ENCODE measurements at places on chromosomes 16 and 17. TPM values are rescaled to one million over a fixed set of nuclear protein-coding genes. Genes with fewer than 3 reads are reported as not detected.

- DNase-seq = no peak
Observed at GRCh38 chr16:85238233-85238647, 126.0 kb upstream of the CIBAR2 start.

DNA sequence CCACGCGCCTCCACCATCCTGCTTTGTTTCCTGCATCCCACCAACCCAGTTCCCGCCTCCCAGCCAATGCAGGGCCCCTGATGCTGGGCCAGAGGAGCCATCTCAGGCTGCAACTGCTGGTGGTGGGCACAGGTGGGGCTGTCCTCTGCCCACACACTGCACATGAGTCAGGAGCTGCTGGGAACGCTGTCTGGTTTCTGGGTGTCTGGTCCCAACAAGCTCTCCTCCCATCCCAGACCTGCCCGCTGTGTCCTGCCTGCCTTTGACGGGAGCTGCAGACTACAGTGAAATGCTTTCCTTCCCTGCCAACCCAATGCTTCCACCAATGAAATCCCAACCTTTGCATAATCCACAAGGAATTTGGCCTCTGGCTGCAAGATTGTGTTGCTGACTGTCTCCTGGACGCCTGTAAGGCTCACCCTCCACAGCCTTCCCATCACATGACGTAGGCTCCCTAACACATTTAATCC lies 98.9 kb downstream of the N4BP1 start:
- peak; percentile 100 for DNase-seq

DNA sequence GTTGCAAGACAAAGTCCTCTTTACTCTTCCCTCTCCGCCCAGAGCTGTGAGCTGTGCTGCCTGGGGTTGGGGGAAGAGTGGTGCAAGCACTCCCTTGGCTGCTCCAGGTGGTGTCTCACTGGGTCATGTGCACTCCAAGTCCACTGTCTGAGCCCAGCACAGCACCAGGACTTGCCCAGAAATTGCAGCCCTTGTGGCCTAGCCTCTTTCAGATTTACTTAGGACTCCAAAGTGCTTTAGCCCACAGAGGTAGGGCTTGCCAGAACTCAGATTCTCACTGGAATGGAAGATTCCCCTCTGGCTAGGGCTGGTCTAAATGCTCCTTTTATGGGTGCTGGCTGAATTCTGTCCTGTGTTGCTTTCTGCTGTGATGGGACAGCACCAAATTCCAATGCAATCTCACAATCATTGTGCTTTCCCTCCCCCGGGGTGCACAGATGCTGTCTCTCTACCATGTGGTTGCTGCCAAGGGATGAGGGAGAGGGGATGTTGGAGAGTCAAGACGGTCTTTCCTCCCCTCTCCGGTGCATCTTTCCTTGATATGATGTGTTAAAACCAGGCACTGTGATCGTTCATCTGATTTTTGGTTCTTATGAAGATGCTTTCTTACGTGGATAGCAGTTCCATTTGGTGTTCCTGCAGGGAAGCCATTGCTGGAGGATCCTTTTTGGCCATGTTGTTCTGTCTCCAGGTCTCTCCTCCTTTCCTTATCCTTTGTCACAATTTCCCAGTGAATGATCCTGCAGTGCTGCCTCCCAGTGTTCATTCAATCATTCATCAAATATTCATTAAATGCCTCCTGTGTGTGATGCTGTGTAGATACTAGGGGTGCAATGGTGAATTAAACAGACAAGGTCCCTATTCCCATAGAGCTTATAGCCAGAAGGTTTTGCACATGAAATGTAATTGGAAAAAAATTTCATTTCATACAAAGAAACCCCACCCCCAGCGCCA lies 216.3 kb downstream of the SPECC1 start:
- DNase-seq = no peak

Gene C17orf100
- total RNA-seq = 0.13 TPM

DNA sequence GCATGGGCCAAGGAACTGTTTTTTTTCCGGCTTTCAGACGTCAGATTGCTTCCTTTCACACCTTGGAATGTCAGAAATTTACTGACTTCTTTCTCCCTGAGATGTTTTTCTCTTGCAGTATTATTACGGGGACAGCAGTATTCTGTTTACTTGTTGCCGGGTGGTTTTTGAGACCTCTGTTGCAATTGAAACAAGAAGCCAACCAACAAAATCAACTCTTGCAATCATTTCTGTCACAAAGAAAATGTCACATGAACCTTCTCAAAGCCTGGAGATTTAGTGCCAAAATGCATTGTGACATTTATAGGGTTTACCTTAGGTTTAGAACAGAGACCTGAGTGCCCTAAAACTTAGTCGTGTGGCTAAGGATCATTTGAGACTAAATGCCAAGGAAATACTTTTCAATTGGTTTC lies 174.3 kb downstream of the MAP2K6 start:
- DNase-seq = no peak

Gene SPG7
- total RNA-seq = 63.1 TPM

DNA sequence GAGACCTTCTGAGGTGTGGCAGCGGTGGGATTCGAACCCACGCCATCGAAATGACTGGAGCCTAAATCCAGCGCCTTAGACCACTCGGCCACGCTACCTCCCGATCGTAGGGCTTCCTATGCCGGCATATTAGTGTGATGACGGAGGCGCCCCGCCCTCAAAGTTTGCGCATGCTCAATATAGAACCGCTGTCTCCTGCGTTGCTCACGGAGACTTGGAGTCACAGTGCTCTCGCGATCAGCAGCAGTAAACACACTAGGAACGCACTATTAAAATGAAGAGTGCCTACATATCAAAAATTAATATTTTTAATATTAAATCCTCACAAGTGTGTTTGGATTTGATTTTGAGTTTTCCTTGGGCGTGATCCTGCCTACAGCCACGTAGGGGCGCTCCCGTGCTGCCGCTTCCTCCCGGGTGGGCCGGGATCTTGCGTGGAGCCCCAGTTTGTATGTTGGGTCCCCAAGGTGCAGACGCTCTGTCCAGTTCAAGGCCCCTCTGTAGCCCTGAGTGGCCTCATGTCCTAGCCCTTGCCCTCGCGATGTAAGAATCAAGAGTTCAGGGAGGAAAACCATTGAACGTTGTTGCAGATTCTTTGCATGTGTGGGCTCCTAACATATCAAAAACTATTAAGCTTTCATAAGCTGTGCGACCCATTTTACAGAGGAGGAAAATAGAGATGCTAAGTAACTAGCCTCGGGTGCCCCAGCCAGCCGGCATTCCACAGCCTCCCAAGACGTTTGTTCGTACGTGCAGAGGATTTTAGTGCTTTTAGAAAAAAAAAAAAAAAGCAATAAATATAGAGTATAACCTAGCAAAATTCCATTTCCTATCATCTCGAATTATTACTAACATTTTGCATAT lies 10.2 kb upstream of the EEF2K start:
- peak; percentile 81 for DNase-seq

GRCh38 chr16:49776085-49776595 lies 79.8 kb downstream of the ZNF423 start:
- no peak for DNase-seq

DNA sequence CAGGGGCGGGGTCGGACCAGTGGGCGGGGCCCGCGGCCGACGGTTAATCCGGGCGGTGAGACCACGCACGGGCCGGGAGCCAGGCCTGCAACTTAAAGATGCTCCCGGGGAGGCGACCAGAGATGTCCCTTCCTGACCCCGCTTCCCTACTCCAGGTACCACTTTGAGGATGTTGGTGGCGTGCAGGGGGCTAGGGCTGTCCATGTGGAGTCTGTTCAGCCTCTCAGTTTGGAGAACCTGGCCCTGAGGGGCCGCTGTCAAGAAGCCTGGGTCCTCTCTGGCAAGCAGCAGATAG lies 580 bp downstream of the RANGRF start:
- DNase-seq = no peak

Gene ABCA6
- total RNA-seq = 0.38 TPM

GRCh38 chr17:3693829-3694231 lies 2.1 kb downstream of the P2RX5 start:
- DNase-seq = no peak

DNA sequence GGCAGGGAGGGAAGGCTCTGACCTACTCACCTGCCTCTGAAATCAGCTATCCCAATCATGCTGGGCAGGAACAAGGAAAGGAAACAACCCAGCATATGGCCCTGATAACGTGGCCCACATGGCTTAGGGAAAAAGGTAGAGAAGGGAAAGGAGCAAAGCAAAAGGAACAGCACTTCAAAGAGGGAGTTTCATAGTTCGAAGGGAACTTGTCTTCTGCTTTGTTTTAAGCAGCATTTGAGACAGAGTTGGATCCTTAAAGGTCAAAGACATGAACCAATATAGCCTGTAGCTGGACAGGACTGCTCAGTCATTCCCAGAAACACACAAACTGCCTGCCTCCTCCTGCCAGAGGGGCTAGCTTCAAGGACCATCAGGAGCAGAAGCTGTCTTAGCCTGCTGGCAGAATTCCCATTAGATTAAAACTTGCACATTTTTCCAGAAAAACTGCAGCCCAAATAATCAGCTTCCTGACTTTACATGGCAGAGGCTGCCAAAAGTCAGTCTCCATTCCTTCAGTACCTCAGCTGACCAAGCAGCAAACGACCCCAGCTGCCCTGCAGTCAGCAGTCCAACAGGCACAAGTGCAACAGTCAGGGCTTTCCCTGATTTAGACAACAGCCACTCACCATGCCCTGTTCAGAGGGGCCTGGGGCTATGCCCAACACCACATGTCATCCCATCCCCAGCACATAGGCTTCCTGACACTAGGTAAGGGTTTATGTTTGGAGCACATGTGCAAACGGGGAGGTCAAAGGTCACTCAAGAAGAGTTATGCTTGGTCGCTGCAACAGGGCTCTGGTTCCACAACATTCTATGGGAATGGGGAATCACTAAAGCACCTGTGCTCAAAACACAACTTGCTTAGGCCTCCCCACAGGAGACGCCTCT lies 32.5 kb downstream of the RANBP10 start:
- DNase-seq = no peak

- DNase-seq = no peak
Observed at GRCh38 chr17:12992676-12993075, 25.2 kb downstream of the ELAC2 start.

- no peak for DNase-seq
Observed at GRCh38 chr17:588519-588918, 126.1 kb downstream of the VPS53 start.

- peak; percentile 80 for DNase-seq
Observed at GRCh38 chr16:64629622-64630021, 492.2 kb downstream of the CDH11 start.

Gene ATP1B2
- total RNA-seq = not detected

Gene ATXN7L3
- 32.4 TPM for total RNA-seq

- no peak for DNase-seq
Observed at GRCh38 chr16:85148931-85149330, 36.7 kb upstream of the CIBAR2 start.

DNA sequence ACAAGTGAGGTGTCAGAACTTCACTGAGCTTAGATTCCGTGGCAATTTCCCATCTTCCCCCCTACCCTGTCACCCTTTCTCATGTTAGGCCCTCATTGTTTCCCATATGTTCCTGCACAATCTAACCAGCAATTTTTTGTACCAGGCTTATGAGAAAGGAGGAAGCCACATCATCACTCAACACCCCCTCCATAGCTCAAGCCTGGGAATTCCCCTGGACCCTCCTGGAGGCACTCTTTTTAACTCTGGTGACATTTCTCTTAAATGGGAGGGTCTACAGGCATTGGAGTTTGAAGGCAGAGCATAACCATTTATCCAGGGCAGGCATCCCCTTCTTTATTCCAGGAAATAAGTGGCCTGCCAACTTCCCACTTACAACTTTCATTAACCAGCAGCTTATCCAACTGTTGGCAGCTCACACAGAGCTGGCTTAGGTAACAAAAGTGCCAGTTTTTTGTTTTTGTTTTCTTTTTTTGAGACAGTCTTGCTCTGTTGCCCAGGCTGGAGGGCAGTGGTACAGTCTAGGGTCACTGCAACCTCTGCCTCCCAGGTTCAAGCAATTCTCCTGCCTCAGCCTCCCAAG lies 10.4 kb upstream of the GLG1 start:
- DNase-seq = no peak

DNA sequence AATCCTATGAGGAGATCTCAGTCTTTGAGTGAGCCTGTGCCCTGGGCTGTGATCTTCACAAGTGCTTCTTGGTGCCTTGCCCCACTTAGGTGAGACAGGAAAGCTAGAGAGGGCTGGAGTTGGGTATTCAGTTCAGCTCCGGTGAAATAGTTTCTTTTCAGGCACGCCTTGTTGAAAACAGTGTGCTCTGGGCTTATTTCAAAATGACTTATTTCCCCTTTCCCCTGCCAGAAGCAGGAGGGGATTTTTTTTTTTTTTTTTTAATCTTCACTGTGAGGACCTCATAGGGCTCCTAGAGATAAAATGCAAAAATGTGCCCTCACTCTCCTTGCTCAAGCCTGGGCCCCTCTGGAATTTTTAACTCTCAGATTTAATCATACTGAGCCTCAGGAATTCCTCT lies 27.2 kb downstream of the MOSMO start:
- no peak for DNase-seq

- no peak for DNase-seq
Observed at GRCh38 chr16:1809281-1809801, 15.8 kb upstream of the IGFALS start.

Gene ZNRF1
- 13.8 TPM for total RNA-seq

DNA sequence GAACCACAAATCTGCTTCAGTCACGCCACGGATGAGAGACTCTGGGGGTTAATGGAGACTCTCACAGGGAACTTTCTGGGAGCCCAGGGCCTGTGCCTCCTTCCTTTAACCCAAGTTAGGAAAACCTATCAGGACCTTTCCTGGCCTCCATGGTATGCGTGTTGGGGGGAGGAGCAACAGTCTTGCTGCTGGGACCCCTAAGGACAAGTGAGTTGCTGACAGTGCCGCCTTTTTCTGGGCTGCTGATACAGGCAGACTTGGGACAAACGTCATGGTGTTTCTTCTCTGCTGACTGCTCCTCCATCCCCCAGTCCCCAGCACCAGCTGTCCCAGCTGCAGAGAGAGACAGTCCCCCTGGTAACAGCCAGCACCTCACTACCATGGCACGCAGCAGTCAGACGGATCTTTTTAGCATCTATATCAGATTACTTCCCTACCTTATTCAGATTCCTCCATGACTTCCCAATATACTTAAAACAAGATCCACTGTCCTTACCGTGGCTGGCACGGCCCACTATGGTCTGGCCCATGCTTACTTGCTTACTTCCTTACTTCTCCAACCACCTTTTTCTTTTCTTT lies 6.5 kb downstream of the DPEP2NB start:
- no peak for DNase-seq

Gene CNGB1
- under 0.01 TPM for total RNA-seq

DNA sequence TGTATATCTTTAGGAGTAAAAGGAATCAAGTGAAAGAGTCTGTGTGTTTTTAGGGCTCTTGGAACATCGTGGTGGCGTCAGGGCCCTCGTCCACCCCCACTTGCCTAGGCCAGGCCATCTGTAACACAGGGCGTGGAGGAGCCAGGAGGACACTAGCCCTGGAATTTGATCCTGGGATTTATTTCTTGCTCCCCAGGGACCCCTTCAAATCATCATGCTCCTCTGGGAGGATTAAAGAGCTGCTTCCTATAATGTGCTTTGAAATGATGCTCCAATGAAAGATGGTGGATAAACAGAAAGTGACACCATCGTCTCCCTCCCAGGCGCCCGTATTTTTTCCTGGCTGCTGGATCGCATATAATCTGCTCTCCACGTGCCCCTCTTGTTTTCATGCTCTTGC lies 113.3 kb downstream of the AATF start:
- DNase-seq = no peak

- no peak for DNase-seq
Observed at GRCh38 chr16:27080895-27081294, 14.2 kb downstream of the C16orf82 start.

GRCh38 chr16:28555561-28555960 lies 1.8 kb downstream of the SGF29 start:
- DNase-seq = no peak

GRCh38 chr16:66256919-66257318 lies 109.6 kb upstream of the CDH5 start:
- DNase-seq = peak; percentile 73

Data from bronchial epithelial cell (primary cell).